ENCODE measurements at places on chromosomes 5 and 9.

DNA sequence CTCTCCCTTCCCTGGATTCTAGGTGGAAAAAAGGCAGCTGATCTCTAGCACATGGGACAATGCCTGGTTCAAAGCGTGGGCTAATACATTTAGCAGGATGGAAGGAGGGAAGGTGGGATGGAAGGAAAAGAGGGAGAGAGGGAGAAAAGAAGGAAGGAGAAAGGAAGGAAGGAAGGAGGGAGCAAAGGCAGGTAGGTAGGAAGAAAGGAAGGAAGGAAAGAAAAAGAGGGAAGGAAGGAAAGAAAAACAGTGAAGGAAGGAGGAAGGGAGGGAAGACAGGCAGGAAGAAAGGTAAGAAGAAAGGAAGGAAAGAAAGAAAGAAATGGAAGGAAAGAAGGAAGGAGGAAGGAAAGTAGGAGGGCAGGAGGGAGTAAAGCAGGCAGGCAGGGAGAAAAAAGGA is 12.2 kb upstream of the PALM2AKAP2 start:
- DNase-seq: no peak

GRCh38 chr5:10854506-10855277 is 93.7 kb upstream of the DAP start:
- no peak for DNase-seq

DNA sequence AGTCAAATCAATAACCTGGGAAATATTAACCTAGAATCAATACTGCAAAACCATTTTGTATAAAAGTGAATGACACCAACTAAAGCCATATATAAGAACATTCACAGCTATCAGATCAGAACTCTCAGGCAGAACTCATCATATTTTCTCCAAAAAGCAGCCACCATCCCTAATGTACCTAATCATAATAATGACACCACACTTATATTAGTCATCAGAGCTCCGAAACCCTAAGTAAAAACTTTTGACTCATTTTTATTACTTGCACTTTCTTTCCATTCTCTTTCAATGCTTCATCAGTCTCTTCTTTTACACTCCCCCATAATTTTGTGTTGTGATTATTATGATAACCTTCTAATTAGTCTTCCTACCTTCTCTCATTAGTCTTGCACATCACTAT is 45.3 kb downstream of the INSL6 start:
- DNase-seq: no peak

DNA sequence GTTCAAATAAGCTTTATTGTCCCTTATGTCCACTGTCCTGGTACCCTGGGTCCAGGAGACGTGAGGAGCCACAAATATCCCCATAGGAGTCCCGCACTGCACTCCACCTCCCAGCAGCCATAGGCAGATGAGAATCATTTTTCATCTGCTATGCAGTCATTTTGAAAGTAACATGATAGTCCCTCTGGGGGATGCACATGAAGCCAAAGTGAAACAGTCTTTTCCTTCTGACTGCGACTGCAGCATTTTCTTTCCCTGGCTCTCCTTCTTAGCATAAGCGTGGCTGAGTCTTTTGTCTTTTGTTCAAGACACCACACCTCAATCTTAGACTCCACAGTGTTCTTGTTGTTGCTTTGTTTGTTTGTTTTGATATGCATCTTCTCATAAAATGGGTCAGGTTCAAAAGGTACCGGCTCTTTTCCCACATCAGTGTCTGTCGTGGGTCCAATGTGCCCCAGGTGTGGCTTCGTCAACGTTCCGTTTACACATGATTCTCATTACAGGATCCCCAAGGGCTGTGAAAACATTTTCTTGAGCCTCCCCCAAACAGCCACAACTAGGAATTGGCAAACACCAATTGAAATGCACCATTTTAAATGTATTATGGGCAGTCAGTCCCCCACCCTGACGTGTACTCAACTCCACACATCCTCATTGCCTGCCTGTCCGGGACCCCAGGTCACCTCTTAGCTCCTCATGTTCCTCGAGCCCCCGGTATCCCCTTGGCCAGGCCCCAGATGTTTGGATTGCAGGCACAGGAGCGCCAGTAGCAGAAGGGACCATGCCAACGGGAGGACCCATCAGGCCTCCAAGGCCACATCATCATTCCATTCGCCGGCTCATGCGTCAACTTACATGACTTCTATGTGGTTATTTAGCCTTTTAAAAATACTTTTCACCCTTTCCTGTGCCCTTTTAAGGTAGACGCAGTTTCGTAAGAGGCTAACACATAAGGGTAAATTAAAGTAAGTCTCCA is 237.8 kb upstream of the DAPK1 start:
- no peak for DNase-seq

DNA sequence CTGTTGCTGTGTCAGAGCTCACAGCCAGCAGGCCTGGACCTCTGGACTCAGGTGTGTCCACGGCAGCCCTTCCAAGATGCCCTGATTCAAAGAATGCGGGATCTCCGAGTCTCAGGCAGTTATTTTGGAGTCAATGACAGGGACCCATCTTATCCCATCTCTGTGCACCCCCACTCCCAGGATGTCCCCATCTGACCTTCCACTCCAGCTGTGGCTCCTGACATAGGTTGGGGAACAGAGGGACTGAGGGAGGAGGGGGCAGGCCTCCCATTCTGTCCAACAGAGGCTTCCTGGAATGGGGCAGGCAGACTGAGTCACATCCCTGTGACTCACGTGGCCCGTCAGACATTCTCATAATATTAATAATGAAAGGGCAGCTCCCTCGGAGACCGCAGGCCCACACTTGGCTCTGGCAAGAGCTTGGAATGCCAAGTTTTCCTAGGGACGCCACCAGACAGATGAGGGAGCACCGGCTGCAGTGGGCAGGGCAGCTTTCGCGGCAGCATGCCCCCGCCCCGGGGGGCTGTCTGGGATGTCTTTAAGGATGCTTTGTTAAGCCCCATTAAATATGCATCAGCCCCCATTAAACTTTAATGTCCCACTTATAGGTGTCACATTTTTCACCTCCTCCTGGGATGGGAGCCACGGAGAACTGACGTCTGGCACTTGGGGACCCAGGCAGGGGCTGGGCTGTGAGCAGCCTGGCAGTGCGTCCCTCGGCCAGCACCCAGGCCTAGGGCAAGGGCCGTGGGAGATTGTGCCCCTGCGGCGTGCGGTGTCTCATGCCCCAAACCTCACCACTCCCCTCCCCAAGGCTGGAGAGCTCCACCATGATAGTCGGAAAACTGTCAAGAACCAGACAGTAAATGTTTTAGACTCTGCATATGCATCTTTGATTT is 23.6 kb upstream of the FIBCD1 start:
- no peak for DNase-seq

DNA sequence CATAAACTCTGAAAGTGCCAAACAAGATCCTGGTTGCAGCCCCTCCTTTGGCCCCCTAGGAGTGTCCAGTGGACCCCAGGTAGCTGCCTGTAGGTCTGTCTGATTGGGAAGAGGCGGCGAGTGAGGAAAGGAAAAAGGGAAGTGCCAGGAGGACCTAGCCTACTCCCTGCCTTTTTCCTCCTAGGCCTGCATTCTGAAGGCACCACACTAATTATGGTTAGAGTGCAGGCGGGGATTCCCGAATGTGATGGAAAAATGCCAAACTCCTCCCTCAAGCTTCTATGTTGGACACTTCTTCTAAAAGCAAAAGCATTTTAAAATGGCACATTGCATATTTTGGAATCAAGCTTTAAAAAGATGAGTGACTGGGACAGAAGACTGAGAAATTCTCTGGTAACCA is 83.2 kb upstream of the SMIM15 start:
- DNase-seq: no peak

- no peak for DNase-seq
Measured at GRCh38 chr5:43336159-43336558, 22.9 kb upstream of the HMGCS1 start.
